ENCODE measurements at places on chromosomes 7 and 10.

- no peaks in the 10 kb centered on the region for H3K36me3 ChIP-seq
- H3K4me1 ChIP-seq, result no peaks in the 10 kb centered on the region
- H3K27me3 ChIP-seq, result no peaks in the 10 kb centered on the region
- no peak overlapping the region for H3K27ac ChIP-seq
Observed at GRCh38 chr7:98669329-98670000, 52.4 kb downstream of the NPTX2 start.

GRCh38 chr7:98944386-98944785, 66.1 kb downstream of the TRRAP start:
- H3K27ac ChIP-seq, result no peak overlapping the region
- peaks cover 70% of the 10 kb centered on the region for H3K36me3 ChIP-seq
- no peaks in the 10 kb centered on the region for H3K27me3 ChIP-seq
- DNase-seq, result no peak
- peaks cover 9% of the 10 kb centered on the region for H3K4me1 ChIP-seq

DNA sequence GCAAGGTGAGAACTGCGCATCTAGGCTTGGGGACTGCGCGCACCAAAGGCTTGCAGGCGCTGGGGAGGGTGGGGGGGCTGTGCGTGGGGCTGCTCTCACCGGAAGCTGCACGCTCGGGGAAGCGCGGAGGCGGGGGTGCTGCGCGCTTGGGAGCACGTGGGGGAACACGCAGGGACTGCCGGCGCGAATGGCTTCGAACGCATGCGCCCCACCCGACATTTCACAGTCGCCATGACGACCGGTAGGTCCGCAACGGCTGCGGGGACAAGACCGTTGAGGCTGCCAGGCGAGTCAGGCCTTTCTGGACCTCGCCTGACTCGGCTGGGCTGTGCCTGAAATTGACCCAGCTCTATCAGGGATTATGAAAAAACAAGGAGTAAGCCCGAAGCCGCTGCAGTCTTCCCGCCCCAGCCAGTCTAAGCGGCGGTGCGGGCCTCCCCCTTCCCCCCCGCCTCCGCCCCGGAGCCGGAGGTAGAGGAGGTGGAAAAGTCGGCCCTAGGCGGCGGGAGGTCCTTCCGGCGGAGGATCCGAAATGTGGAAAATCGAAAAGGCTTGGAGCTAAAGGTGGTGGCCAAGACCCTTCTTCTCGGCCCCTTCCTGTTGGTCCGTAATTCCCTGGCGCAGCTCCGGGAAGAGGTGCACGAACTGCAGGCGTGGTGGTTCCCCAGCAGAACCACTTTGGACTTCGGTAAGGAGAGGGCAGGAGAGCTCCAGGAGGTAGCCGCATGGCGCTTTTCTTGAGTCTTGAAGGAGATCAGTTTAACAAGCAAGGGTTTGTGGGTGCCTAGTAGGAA, 34.9 kb upstream of the STEAP1 start:
- peak overlapping the region; percentile 64 for H3K27ac ChIP-seq
- H3K4me3 ChIP-seq, result peak overlapping the region; percentile 45
- no peak for DNase-seq
- no peaks in the 10 kb centered on the region for H3K4me1 ChIP-seq

- no peaks in the 10 kb centered on the region for H3K27me3 ChIP-seq
- DNase-seq, result no peak
- H3K27ac ChIP-seq, result no peak overlapping the region
- no peaks in the 10 kb centered on the region for H3K36me3 ChIP-seq
- no peak overlapping the region for H3K4me3 ChIP-seq
- H3K4me1 ChIP-seq, result peaks cover 45% of the 10 kb centered on the region
Observed at GRCh38 chr10:35493196-35494118, 111.7 kb upstream of the GJD4 start.

DNA sequence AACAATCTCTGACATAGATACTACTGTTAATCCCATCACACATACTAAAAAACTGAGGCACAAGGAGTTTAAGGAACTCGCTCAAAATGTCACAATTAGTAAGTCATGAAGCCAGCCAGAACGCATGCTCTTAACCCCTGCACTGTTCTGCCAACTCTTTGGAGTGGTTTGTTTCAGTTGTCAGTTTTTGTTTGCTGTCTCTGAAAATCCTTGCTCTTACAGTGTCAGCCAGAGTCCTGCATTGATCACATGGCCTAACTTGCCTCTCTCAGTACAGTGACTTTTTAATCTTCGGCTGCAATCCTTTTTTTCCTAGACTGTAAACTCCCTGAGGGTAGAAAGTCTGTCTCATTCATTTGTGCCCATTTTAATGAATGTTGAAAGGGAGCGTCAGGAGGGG, 753.8 kb downstream of the AUTS2 start:
- DNase-seq, result no peak
- H3K4me1 ChIP-seq, result no peaks in the 10 kb centered on the region
- no peaks in the 10 kb centered on the region for H3K27me3 ChIP-seq
- no peak overlapping the region for H3K4me3 ChIP-seq

GRCh38 chr10:85557706-85558105, 808.9 kb downstream of the GRID1 start:
- no peaks in the 10 kb centered on the region for H3K27me3 ChIP-seq
- no peak overlapping the region for H3K4me3 ChIP-seq
- no peaks in the 10 kb centered on the region for H3K36me3 ChIP-seq
- H3K4me1 ChIP-seq, result no peaks in the 10 kb centered on the region
- no peak for DNase-seq

- no peak for DNase-seq
- no peaks in the 10 kb centered on the region for H3K27me3 ChIP-seq
- no peaks in the 10 kb centered on the region for H3K4me1 ChIP-seq
- H3K36me3 ChIP-seq, result no peaks in the 10 kb centered on the region
- H3K27ac ChIP-seq, result no peak overlapping the region
Observed at GRCh38 chr7:20236790-20237189, 19.6 kb upstream of the MACC1 start.

GRCh38 chr7:27178366-27178765, 4.2 kb upstream of the HOXA10 start:
- no peak overlapping the region for H3K27ac ChIP-seq
- no peak for DNase-seq
- H3K4me3 ChIP-seq, result no peak overlapping the region
- H3K36me3 ChIP-seq, result no peaks in the 10 kb centered on the region
- peaks cover 29% of the 10 kb centered on the region for H3K4me1 ChIP-seq

GRCh38 chr7:157526913-157527634, 190.3 kb downstream of the DNAJB6 start:
- H3K4me1 ChIP-seq, result no peaks in the 10 kb centered on the region
- H3K27ac ChIP-seq, result no peak overlapping the region
- H3K27me3 ChIP-seq, result no peaks in the 10 kb centered on the region
- DNase-seq, result no peak
- no peaks in the 10 kb centered on the region for H3K36me3 ChIP-seq

GRCh38 chr7:42227541-42227935, 9.5 kb downstream of the GLI3 start:
- peaks cover 8% of the 10 kb centered on the region for H3K4me1 ChIP-seq

DNA sequence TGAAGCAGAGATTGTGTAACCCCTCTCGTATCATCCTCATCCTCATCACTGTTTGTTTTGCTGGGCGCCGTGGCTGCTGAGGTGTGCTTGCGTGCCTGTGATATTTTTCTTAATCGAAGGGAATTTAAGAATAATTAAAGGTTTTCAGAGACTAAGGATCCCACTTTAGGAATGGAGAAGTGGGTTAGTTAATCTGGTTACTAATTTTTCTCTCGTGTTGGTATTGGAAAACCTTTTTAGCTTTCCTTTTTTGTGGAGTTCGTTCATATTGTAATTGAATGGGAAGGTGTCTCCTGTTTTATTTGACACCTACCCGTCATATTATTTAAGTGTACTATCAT, 1.3 kb downstream of the UBN2 start:
- H3K4me1 ChIP-seq, result no peaks in the 10 kb centered on the region
- peaks cover 2% of the 10 kb centered on the region for H3K36me3 ChIP-seq
- H3K27ac ChIP-seq, result no peak overlapping the region
- H3K4me3 ChIP-seq, result peak overlapping the region; percentile 100

- no peaks in the 10 kb centered on the region for H3K36me3 ChIP-seq
- no peak overlapping the region for H3K27ac ChIP-seq
- peaks cover 11% of the 10 kb centered on the region for H3K4me1 ChIP-seq
- H3K4me3 ChIP-seq, result no peak overlapping the region
- no peaks in the 10 kb centered on the region for H3K27me3 ChIP-seq
Observed at GRCh38 chr10:69655124-69655867, 25.2 kb downstream of the FAM241B start.

DNA sequence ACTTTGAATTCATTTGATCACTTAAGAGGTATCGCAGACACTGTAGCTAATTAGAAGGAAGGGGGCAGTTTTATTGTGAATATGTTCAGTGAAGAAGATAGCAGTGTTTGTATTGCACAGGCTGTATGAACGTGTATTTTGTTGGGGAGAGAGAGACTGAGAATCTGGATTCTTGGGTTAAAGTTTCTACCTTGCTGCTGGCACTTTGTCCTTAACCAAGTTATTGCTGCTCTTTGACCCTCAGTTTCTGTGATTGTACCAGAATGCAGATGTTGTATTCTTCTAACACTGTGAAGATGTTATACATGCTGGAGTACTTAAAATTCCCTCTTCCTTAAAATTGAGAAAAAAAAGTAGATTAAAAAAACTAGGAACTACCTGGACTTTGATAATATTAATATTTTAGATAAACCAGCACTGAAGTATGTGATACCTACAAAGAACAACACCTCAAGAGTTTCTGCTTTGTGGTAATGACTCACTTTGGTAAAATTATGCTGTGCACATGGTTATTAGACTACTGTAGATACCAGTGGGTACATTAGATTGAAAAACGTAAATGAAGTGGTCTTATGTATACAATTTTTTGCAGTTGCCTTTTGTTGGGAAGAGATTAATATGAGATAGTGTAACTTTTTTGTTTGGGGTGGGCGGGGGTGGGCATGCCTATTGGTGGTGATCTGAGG, 321.3 kb downstream of the AUTS2 start:
- no peaks in the 10 kb centered on the region for H3K36me3 ChIP-seq
- H3K4me3 ChIP-seq, result no peak overlapping the region

All from right atrium auricular region (tissue), 2 donors.